ENCODE measurements at places on chromosomes 3 and 15.

GRCh38 chr15:76941636-76942035 lies 10.1 kb downstream of the RCN2 start:
- no peak for DNase-seq

DNA sequence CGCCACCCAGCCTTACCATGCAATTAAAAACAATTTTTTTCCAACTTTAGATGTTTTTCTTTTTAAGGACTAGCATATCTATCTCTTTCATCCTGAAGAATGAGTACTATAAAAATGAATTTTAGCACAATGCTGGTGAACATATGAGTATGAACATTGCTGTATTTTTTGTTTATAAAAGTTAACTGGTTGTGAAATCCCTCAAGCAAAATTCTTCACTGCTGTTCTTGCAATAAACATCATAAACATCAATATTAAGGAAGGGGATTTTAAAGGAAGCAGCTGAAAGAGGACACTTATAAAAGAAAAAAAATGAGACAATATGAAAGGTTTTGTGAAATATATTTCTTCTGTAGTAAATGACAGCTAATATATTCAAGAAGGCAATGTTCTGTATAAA lies 3.0 kb downstream of the PLSCR4 start:
- no peak for DNase-seq

DNA sequence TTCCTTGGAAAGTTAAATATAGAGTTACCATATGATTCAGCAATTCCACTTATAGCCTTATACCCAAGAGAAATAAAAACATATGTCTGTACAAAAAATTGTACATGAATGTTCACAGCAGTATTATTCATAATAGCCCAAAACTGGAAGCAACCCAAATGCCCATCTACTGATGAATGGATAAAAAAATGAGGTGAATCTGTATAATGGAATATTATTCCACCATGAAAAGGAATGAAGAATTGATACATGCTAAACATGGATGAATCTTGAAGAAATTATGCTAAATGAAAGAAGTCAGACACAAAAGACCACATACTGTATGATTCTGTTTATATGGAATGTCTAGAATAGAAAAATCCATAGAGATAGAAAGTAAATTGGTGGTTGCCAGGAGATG lies 61.4 kb downstream of the TTC23 start:
- no peak for DNase-seq

GRCh38 chr3:152910211-152910610 lies 75.3 kb downstream of the P2RY1 start:
- DNase-seq = no peak

DNA sequence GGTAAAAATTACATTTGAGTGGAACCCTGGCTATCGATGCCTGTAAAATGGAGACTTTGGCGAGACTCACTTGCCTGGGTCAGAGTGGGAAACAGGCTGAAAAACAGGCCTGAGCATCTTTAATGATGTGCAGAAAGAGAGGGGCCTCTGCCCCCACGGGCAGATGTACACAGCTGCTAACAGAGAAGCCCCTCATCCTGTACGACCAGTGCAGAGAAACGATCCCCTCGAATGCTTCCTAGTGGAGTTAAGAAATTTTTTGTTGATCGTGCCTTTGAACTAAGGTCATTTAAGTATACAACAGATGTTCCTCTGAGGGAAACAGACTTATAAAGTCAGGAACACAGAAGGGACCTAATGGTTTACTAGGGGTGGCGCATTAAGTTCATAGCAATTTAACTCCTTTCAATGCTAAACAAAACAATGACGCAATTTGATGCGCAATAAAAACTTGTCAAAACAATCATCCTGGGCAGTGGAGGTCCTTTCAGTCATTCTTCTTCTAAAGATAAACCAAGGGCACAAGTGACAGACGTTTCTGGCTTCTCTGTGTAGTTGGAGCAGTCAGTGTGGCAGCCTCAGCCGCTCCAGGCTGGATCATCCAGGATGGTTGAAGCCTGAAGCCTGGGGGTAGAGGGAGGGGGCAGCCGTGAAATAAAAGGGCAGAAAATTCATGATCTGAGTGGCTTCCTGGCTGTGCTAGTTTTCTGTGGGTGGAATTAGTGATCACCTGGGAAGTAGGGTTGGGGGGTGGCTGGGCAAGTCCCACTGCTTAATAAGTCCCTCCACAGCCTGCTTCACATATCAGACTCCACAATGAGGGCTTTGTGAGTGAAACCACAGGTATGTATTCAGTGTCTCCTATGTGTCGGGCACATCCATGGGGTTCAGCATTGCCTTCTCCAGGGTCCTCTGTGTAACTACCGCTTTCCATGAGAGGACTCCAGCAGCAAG lies 50.8 kb upstream of the MRPS22 start:
- no peak for DNase-seq

Data from stimulated activated CD8-positive, alpha-beta memory T cell treated with anti-CD3 and anti-CD28 coated beads, Interleukin-2, amount 100 ng/mL, for 1 hour (primary cell).